ENCODE measurements at places on chromosomes 6 and 20.
A peak's percentile ranks its signal among the peaks of the same experiment; 100 is the strongest.

- DNase-seq, result no peak
Observed at GRCh38 chr6:79077715-79078074, 359 bp downstream of the PHIP start.

DNA sequence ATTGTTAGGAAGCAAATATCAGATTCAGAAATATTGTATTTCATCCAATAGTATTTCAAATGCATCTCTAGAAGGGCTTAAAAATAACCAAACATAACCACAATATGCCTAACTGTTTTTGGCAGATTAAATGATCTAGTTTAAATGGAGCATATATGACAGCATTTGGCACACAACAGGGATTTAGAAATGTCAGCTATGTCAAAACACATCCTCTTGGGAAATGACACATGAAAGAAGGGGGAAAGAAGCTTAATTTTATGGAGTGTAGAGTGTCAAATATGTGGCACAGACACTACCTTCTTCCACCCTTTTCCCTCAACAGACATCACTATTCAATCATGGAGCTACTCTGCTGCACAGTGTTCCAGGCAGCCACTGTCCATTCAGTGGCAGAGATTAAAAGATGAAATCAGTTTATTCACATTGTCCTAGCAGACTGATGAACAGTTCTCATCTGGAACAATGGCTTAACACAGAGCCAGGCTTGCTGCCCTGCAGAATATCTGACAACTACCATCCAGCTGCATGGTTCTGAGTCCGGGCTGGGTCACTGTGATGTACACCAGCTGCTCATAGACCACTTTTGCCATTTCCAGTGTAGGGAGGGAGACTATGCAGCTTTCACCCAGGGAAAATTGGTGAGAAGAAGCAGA, 349.8 kb downstream of the DHX35 start:
- no peak for DNase-seq

- DNase-seq, result no peak
Observed at GRCh38 chr6:85961125-85961524, 318.4 kb upstream of the SYNCRIP start.

- no peak for DNase-seq
Observed at GRCh38 chr20:24935140-24935539, 13.9 kb upstream of the CST7 start.

DNA sequence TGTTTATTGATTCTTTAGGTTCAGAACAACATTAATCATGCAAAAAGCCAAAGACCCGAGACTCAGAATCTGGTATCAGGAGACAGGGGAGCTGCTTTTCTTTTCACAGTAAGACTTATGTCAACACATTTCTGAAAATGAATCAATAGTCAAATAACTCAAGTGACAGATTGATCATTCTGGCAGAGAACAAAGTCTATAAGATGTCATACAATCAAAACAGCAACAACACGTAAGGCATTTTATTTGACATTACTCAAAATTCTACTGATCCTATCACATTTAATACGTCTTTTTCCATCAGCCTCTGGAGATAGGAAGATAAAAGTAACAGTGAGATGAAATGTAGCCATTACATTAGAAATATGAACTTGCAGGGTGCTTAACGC, 93.4 kb upstream of the EEF1E1 start:
- DNase-seq, result no peak

GRCh38 chr6:141925001-141925400, 207.7 kb upstream of the GJE1 start:
- peak; percentile 11 for DNase-seq

DNA sequence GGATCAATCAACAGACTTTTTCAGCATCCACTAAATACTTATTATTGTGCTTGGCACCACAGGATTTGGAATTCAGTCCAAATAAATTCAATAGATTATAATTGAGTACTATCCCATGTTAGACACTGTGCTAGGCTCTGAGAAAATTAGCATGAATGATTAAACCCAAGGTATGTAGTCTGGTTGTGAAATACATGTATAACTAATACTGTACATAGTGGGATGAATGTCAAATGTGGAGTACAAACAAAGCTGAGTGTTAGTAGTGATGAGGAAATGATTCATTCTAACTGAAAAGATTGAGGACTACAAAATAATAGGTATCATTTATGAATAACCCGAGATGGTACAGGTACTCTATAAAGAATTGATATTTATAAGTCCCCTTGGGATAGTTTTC, 111.9 kb upstream of the FLRT3 start:
- peak; percentile 1 for DNase-seq

DNA sequence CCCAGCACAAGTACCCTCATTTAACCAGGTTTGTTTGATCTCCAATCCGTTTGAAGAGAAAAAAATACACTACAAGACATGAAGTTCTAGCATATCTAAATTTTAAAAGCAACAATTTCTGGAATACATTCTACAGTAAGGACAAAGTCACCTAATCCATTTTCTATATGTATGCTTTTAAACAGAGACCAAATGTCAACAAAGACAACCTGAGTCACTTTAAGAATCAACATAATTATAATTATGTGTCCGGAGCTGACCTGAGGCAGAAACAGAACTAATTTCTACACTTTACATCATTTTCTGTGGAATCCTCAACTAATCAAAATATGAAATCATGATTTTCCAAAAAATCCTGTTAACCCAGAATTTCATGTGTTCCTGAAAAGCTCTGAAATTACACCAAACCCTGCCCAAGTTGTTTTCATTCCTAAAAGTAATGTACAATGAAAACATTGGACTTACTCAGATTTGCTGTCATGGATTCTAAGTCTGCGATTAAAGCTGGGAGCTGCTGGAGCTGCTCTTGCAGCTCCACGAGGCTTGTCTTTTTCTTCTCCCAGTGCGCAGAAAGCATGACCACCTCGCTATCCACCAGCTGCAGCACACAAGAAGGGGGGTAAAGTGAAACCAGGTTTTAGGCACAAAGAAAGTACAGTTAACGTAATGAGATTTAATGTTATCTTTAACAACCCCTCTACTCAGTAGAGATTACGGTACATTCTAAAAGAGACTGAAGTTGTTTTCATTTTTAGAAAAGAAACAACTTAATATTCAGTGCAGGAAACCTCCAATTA, 35.8 kb downstream of the DTNBP1 start:
- no peak for DNase-seq

DNA sequence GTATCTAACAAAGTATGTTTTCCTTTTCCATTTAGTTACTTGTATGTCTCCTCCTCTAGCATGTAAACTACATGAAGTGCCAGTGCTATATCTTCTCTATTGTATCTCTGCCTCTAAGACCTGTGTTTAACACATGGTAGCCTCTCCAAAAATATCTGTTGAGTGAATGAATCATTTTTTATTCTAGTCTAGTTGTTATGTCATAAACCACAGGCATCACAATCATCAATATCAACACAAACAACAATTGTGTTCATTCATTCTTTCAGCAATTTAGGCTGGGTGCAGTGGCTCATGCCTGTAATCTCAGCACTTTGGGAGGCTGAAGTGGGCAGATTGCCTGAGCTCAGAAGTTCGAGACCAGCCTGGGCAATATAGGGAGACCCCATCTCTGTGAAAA, 111.6 kb upstream of the EYA4 start:
- no peak for DNase-seq

- DNase-seq, result no peak
Observed at GRCh38 chr6:161837854-161838253, 564.0 kb upstream of the AGPAT4 start.

DNA sequence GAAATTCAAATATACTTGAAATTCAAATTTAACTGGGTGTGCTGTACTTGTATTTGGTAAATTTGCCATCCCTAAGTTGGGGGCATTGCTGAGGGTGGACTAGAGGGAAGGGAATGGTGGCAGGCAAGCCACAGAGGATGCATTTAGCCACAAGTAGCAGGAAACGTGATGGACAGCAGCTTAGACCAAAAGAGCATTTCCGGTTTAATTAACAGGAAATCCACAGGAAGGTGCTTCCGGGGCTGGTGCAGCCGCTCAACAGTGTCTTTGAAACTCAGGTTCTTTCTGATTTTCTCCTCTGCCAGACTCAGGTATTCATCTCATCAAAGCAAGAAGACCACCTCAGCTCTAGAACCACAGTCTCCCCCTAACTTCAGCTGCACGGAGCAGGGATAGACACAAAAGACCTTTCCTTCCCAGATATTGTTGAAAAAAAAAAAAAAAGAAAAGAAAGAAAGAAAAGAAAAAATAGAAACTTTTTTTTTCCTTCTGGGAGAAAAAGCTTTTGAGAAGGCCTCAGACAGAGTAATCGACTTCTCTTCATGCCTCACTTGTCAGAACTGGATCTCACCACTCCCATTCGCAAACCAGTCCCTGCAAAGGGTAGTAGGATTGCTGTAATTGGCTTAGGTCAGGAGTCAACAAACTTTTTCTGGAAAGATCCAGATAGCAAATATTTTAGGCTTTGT, 8.0 kb upstream of the BCAS1 start:
- no peak for DNase-seq

GRCh38 chr6:82364087-82365015, 734 bp downstream of the TPBG start:
- peak; percentile 77 for DNase-seq

- no peak for DNase-seq
Observed at GRCh38 chr20:14599613-14600012, 262.2 kb upstream of the FLRT3 start.

GRCh38 chr20:11718474-11719094, 199.1 kb upstream of the BTBD3 start:
- DNase-seq, result no peak

- no peak for DNase-seq
Observed at GRCh38 chr20:20203784-20204183, 151.5 kb downstream of the CFAP61 start.

- no peak for DNase-seq
Observed at GRCh38 chr6:168016176-168016620, 18.7 kb downstream of the KIF25 start.

- DNase-seq, result peak; percentile 26
Observed at GRCh38 chr6:37940074-37940847, 120.7 kb downstream of the ZFAND3 start.

DNA sequence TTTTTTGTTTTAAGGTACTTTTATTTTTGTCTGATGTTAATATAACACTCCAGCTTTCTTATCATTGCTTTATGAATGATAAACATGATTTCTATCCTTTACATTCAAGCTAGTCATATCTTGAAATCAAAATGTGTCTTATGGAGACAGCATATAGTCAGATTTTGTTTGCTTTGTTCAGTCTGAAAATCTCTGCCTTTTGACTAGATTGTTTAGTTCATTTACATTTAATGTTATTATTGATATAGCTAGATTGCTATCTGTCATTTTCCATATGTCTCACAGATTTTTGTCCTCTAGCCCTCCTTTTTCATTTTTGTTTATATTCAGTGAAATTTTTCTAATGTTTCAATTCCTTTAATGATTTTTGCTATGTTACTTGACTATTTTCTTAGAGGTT, 332.8 kb downstream of the SMOC2 start:
- DNase-seq, result no peak

DNA sequence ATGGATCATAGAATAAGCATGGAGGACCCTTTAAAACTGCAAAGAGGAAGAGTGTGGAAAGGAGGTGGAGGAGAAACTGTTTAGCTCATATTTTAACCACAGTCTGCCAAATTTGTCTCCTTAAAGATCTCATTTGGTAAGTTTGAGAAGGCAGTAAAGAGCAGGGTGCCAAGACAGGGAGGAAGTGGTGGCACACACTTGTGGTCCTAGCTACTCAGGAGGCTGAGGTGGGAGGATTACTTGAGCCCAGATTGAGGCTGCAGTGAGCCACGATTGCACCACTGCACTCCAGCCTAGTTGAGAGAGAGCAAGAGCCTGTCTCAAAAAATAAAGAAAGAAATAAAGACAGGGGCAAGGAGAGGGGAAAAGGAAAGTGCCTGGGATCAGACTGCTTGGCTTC, 16.8 kb upstream of the DCBLD1 start:
- no peak for DNase-seq

- peak; percentile 32 for DNase-seq
Observed at GRCh38 chr6:37160922-37161778, 8.8 kb upstream of the PIM1 start.

DNA sequence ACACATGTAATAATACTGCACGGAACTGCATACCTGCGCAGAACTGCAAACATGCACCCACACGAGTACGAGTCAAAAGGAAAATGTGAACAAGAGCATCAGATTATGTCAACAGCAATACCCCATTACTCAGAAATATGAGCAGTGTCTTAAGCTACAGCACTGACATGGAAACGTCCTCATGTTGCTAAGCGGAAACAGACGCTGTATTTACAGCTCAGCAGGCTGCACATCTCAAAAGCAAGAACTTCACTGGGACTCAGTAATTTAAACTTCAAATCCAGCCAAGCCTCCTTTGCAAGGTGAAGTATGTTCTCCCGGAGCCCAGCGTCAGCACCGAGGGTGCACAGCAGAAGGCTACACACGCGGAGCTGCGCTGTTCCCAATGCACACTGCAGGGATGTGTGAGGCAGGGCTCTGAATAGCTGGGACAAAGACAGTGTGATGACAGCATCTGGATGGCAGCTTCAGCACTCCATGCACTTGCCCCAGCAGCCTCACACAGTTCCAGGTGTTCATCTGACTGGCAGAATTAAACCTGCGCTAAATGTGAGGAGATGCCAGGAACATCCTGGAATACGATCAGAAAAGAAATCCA, 202.8 kb downstream of the WDR27 start:
- no peak for DNase-seq

DNA sequence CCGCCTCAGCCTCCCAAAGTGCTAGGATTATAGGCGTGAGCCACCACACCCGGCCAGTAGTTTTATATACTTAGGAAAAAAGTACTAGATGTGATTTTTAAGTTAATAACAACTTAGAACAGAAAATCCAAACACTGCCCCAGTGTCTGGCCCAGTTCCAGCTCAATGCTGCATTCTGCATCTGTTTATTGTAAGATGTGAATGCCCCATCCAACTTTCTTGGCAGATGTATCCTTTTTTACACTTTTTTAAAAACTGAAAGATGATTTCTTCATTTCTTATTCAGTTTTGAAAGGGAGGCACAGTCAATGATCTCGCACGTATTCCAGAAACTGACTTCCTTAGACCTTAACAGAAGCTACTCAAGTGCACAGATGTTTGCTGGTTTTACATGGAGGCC, 85.6 kb upstream of the SRSF6 start:
- DNase-seq, result no peak

DNA sequence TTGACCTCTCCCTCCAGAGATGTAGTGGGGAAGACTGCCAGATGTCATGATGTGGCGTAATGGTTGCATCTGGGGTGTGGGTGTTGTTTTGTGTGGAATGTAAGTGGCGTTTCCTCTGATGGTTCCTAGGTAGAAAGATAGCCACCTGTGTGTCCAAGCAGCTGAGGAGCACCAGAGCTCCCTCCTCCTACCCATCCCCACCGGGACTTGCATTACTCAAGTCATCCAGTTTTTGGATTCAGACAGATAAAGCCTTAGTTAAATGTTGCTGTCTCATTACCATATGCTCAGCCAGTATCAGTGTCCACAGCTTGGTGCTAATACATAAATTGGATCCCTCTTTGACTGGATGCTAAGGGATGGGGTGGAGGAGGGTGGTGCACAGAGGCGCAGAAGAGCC, 282.3 kb downstream of the TBC1D7 start:
- DNase-seq, result no peak

Data from NCI-H226 (cell line).